Neural progenitor cell (in vitro differentiated cells): ENCODE measurements at places on chromosomes 3 and 15. TPM values are rescaled to one million over a fixed set of nuclear protein-coding genes. Genes with fewer than 3 reads are reported as not detected.

DNA sequence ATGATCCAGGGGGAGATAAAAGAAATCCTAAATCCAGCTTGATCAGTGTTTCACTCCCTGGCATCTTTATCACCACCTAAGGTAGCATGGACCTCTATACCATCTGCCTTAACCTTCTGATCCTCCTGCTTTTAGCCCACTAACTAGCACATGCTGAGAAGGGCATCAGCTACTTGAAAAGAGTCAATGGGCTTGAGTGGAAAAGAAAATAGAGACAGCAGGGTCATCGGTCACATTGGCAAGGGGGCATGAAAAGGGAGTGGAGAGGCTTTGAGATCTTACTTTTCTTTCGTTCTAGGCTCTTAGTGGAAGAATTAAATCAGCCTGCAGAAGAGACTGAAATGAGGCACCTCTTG lies 239 bp upstream of the ZFYVE19 start:
- no peak for DNase-seq

- no peak for DNase-seq
These were observed 2.9 kb downstream of the SLC12A6 start for GRCh38 chr15:34334672-34335071.

DNA sequence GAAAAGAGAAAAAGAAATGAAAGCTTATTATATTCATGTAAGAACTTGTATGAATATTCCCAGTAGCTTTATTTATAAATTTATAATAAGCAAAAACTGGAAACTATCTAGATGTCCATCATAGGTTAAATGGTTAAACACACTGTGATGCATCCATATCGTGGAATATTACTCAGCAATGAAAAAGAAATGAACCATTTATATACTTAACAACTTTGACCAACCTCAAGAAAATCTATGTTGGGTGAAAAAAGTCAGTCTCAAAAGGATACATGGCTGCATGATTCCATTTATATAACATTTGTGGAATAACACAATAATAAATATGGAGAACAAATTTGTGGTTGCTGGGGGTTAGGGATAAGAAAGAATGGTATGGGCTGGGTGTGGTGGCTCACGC lies 713.0 kb upstream of the SGO1 start:
- DNase-seq, result no peak

DNA sequence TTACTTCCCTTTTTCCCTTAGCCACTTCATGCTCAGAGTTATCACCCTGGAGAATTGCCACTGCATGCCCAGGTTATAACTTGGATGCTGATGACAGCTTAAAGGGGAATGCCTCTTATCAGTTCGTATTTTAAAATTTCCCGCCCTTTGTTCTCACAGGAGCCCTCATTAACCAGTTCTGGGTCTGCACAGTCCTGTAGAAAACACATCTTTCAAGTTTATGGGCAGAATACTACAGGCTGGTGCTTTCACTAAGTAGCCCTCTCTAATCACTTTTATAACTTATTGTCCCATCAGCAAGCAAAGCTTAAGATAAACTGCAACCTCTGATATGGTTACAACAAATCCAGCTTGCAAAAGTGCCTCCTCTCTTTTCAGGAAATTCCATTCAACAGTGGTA lies 587.3 kb upstream of the UBE2E2 start:
- DNase-seq, result no peak

DNA sequence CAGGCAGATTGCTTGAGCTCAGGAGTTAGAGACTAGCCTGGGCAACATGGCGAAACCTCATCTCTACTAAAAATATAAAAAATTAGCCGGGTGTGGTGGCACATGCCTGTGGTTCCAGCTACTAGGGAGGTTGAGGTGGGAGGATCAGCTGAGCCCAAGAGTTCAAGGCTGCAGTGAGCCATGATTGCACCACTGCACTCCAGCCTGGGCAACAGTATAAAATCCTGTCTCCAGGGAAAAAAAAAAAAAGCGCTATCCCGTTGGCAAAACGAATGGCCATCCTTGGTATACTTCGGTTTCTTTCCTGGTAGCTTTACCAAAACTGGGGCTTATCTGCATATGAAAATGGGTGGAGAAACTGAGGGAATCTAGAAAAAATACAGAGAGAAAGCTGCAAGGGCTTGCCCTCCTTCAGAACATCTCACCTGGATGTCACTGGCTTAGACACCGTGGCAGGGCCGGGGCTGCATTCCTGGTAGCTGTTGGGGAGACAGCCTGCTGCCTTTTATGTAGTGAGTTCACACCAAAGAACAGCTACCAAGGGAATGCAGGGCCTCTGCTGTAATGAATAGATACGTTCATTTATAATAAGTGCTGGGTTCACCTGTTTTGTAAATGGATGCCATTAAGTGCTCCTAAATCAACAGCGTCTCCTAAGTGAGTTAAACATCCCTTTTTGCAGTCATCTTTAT lies 96.0 kb downstream of the IQSEC1 start:
- DNase-seq, result no peak

- DNase-seq, result no peak
These were observed 65.0 kb upstream of the RPL32 start for GRCh38 chr3:12906141-12906915.

GRCh38 chr15:32685576-32685975 lies 32.2 kb upstream of the GREM1 start:
- DNase-seq, result no peak

The TTLL13 gene
- 0.19 TPM in 1 of 2 replicates, not detected in the other for total RNA-seq

The KNG1 gene
- not detected in 2 replicates for total RNA-seq

The CCR9 gene
- total RNA-seq, result not detected in 2 replicates

The CHL1 gene
- total RNA-seq, result 0.49 and 0.59 TPM in 2 replicates
